AG04449 (cell line): ENCODE measurements at places on chromosomes 7 and 10.

DNA sequence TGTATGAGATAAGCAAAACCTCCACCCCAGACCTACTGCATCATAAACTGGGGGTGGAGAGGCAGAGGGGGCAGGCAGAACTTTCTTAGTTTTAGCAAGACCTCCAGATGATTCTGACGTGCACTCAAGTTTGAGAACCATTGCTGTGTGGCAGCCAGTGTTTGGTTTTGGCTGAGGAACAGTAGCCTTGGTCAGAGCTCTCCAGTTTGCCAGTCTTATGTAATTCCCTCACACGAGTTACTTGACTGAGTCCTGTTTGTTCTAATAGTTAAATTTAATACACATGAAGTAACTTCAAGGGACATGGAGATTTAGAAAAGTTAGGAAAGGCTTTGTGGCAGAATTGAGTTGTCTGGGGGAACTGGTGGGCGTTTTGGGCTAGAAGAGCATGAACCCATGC, 38.5 kb downstream of the GARS1 start:
- no peak for DNase-seq

DNA sequence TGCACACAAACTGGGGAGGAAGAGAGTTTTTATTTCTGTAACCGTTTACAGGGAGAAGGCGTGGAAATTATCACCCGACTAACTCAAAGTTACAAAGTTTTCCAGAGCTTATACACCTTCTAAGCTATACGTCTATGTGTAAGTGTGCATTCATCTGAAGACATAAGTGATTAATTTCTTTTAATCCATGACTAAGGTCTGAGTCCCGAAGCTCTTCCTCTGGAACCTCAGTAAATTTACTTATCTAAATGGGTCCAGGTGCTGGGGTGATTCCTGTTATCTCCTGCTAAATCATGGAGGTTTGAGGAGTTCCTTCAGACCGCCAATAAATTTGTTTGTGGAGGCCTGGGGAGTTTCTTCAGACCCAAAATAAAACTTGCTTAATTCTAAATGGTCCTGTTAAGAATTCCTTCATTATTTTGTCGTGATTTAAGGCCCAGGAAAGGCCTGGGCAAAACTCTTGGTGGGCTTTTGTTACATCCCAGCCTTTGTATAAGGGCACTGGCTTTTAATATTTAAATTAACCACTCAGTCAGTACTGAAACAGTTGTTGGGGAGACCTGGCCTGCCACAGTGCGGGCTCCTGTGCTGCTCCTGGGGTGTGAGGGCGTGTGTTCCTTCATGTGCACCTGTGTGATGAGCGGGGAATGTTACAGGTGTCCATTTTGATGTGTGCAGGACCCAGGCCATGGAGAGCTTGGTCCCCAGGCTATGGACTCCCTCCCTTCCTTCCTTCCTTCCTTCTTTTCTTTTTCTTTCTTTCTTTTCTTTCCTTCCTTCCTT, 5.8 kb upstream of the METTL27 start:
- no peak for DNase-seq

DNA sequence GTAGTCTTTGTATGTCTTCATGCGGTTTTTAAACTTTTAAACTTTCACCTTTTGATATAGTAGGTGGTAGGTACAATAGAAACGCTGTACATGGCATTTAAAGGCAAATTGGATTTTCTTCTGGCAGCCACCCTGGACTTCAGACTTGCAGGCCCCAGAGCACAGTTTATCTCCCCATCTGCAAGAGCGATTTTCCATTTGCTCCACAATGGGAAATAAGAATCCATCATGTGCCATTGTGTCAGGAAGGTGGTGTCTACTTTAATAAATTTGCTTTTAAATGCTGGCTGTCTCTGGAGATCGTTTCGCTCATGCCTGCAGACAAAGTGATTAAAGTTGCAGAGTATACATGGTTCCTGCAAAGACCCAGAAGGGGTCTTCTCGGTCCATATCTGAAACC, 38.9 kb downstream of the UNC5B start:
- no peak for DNase-seq

GRCh38 chr10:30645340-30645827, 15.8 kb upstream of the LYZL2 start:
- DNase-seq: no peak

DNA sequence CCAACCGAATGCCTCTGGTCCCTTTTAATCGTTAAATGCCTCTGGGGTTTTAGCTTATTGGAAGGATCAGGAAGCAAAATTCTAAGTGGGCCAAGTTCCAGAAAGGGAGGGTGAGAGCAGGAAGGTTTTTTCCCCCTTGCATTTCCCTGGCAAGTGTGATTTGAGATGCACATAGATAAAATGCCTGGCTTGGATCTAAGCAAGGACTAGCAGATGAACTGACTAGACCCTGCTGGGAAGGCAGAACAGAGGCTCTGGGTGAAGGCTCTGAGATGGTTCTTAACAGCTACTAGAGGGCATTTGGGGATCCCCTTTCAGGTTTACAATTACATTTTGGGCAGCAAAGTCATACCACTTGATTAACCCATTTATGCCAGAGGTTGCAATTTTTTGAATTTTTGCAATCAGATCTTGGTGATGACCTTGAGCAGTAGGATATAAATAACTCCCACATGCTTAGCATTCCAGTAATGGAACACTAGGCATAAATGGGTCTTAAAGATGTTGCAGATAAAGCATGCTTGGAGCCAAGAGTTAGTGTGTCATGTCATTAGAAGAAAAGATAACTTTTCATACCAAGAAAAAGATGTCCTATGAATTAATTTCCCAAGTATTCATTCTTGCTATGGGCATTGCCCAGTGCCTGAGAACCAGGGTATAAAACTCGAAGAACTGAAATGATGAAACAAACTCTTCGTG, 205.9 kb downstream of the SEC23IP start:
- no peak for DNase-seq

GRCh38 chr7:133887459-133887858, 239.7 kb upstream of the LRGUK start:
- no peak for DNase-seq

DNA sequence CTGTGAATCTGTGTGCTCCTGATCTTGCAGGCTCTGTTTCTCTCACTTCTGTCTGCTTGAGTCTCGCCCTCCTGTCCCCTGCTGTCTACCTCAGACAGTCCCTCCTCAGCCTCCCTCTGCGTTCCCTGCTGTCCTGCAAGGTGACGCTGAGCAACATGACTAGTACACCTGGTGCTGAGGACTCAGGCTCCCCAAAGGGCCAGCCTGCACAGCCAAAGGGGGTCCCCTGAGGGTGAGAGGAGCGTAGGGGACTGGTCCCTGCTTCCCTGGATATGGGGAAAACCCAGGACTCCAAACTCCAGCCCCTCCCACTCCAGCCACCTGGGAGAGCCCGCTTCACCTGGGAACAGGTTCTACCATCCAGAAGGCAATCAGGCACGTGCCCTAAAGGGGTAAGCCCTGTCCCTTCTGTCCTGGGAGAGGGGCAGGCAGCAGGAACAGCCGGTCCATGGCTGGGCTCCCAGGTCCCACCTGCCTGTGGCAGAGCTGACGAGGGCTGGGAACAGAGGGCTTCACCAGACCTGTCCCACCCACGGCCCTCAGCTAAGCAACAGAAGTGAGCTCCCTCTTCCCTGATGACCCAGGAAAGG, 156.5 kb downstream of the UBE2H start:
- no peak for DNase-seq

GRCh38 chr7:24591152-24591551, 17.9 kb downstream of the PALS2 start:
- DNase-seq: no peak

- no peak for DNase-seq
Measured at GRCh38 chr7:43757073-43757720, 1.3 kb upstream of the BLVRA start.

GRCh38 chr10:24210501-24210900, 1.6 kb downstream of the KIAA1217 start:
- DNase-seq: no peak

- DNase-seq: no peak
Measured at GRCh38 chr10:129310881-129311280, 156.2 kb upstream of the MGMT start.

DNA sequence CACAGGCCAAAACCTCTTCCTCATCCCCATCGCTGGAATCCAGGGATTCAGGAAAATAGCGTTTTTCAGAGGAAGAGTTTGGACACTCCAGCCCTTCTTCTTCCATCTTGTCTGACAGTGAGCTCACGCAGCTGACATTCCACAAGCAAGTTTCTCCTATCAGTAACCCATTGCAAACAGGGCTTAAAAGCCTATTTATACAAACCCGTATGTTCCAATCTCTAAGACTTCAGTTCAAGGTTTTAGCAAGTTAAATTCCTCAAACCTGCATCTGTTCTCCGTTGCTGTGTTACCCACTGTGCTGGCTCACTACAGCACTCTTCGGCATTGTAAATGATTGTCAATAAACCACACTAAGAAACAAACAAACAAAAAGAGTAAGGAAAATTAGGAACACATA, 373 bp downstream of the DHX32 start:
- no peak for DNase-seq

GRCh38 chr10:79445977-79446757, 743 bp upstream of the ZCCHC24 start:
- no peak for DNase-seq

GRCh38 chr10:97024168-97025073, 161.3 kb downstream of the SLIT1 start:
- peak; percentile 49 for DNase-seq

GRCh38 chr10:32386623-32387260, 39.8 kb upstream of the EPC1 start:
- no peak for DNase-seq

DNA sequence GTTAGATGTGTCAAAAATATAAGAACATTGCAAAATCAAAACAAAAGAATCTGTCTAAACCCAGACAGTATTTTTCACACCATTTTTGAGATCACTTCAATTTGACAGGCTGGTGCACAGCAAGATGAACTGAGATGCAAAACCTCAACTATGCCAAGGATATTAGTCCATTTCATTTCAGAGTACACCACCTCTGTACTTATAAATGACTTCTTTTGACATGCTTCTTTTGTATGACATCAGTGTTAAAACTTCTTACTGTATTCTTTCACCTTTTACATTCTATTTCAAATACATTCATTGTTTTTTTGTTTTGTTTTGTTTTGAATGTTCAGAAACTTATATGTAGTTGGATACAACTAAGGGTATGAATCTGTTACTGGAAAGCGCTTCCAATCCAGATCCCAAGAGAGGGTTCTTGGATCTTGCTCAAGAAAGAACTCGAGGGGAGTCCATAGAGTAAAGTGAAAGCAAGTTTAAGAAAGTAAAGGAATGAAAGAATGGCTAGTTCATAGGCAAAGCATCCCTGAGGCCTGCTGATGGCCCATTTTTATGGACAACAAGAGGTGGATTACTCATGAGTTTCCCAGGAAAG, 23.5 kb upstream of the GPR141 start:
- no peak for DNase-seq

DNA sequence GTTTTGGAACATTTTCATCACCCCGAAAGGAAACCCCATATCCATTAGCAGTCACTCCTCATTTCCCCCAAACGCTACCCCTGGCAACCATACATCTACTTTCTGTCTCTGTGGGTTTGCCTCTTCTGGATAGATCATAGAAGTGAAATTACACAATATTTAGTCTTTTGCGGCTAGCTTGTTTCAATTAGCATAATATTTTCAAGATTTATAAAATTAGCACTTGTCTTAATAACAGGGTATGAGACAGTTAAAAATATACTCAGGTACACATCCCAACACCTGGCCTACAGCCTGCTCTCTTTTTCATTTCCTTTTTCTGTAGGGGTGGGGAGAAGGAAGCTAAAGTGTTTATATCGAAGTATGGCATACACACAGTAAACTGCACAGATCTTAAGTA, 81.4 kb upstream of the LRGUK start:
- no peak for DNase-seq

DNA sequence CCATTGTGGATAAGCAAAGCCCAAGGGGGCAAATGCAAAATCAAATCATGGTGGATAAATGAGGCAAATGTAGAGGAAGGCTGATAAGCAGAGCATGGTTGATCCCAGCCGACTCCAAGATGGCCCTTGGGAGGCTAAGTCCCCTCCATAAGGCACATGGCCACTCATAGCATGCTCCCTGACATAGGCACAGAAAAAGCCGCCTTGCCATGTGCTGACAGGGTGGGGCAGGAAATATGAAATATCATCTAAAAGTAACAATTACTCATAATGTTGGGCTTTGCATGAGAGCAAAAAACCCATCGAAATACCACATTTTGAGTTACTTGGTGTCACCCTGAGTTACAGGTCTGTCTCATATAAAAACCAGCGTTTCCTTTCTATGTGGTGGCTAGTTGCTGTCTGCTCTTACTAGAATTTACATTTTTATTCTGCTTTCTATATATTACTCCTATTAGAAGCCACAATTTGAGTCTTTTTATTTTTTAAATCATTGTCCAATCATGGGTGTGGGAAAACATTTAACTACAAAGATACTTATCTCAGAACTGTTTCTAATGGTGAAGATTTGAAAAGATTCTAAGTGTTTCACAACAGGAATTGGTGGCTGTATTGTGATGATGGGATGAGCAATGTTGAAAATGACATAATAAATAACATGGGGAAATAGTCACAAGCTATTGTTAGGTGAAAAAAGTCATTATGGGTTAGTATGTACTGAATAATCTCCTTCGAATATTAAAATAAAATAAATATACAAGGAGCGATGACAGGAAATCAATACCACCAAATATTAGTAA, 102.7 kb downstream of the CUBN start:
- DNase-seq: no peak

GRCh38 chr7:128783143-128783861, 7.7 kb upstream of the OPN1SW start:
- DNase-seq: peak; percentile 45

GRCh38 chr7:135620447-135620846, 41.9 kb upstream of the STMP1 start:
- no peak for DNase-seq

DNA sequence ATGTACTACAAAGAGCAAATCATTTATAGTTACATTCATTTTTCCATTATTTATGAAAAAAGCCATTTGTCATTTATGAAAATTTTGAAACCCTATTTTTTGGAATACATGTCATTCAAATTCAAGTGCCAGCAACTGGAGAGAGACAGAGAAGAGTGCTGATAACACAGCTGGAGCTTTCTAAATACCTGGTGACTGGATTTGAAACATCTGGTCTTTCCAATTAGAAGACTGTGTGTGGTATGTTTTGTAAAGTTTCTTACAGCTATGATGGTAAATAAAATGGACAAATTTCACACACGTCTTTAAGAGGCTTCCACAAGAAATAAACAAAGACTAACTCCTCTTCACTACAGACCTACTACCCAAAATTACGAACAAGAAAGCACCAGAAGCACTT, 56.8 kb downstream of the CHCHD3 start:
- DNase-seq: no peak

- DNase-seq: no peak
Measured at GRCh38 chr7:135186261-135186540, 15.7 kb upstream of the CYREN start.

DNA sequence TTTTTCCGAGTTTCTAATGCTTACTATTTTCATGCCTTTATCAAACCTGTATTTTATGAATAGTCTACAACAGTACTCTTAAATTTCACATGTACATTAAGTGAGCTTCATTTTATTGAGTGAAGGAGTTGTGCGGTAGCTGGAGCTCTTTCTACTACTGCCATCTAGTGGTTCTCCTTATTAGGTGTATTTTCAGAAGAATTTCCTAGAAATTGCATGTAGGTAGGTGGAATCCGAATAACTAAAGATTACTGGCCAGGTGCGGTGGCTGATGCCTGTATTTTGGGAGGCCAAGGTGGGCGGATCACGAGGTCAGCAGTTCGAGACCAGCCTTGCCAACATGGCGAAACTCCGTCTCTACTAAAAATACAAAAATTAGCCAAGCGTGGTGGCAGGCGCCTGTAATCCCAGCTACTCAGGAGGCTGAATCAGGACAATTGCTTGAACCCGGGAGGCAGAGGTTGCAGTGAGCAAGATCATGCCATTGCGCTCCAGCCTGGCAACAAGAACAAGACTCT, 38.3 kb downstream of the LRRC72 start:
- DNase-seq: peak; percentile 9
